ENCODE measurements at places on chromosomes 16 and 17.

DNA sequence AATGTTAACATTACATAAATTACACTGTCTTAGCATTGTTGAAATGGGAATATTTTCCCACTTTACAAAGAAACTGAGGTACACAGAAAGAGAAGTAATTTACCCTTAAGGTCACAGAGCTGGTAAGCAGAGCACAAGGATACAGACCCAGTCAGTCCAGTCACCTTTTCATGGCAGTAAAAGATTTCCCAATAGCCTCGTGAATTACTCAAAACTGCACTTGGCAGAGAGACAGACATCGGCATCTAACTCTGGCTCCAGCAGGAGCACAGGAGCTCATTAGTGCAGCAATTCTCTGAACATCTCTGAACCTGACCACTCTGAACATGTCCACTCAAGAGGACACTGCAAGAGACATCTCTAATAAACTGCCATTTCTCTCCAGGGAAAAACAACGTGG lies 3.1 kb downstream of the TEX2 start:
- no peaks in the 10 kb centered on the region for H3K27me3 ChIP-seq
- H3K4me1 ChIP-seq: peaks cover 18% of the 10 kb centered on the region
- no peak for DNase-seq
- H3K36me3 ChIP-seq: no peaks in the 10 kb centered on the region
- no peak overlapping the region for H3K4me3 ChIP-seq

DNA sequence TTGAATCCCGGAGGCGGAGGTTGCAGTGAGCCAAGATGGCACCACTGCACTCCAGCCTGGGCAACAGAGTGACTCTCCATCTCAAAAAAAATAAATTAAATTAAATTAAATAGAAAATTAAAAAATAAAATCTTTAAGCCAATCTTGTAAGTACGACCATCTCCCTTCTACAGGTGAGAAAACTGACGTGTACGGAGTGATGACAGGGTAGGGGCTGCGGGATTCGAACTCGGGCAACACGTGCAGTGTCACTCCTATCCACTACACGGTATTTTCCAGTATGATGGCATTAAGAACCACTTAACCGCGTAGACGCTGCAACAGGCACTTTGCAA lies 762 bp downstream of the WDR59 start:
- no peak for DNase-seq
- peak overlapping the region; percentile 98 for H3K4me3 ChIP-seq
- no peaks in the 10 kb centered on the region for H3K27me3 ChIP-seq
- H3K4me1 ChIP-seq: peaks cover 8% of the 10 kb centered on the region

DNA sequence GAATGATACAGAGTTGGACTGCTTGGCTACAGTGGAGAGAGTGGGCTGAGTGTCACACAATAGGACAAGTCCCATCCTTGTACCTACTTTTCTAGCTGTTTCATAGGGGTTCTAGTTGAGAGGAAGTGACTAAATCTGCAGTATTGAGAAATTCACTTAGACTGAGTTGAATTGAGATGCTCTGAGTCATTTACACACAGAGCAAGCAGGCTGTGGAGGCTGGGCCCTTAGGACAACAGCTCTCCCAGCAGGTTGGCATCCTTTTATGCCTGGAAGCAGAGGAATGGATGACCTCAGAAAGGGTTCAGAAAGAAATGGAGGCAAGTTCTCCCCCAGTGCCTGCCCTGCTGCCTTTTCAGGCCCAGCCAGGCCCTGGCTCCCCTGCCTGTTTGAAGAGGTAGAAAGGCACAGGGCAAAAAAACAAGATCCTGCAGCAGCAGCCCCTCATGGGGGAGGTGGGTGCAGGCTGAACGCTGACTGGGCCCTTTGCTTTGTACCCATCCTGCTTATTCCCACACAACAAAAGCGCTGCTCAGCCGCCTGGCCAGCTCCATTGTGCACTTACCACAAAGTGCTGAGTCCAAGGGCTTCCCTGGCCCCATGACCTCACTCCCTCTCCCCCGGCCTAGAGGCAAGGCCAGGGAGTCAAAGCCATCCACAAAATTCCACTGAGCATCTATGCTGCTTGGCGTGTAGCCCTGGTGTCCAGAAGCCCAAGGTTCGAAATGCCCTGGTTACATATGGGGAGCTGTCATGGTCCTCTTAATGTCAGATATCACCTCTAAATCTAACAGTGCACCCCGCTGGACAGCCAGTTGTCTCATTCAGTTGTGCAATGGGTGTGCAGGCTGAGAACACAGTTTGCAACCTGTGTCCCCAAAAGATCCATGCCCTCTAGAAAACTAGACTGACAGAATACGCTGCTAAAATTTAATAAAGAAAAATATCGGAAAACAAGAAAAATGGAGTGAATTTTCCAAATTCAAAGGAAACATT lies 5.4 kb upstream of the CRYBA1 start:
- no peak overlapping the region for H3K27ac ChIP-seq
- no peaks in the 10 kb centered on the region for H3K4me1 ChIP-seq
- H3K27me3 ChIP-seq: no peaks in the 10 kb centered on the region
- DNase-seq: no peak
- H3K4me3 ChIP-seq: no peak overlapping the region

- no peak for DNase-seq
- no peaks in the 10 kb centered on the region for H3K27me3 ChIP-seq
- H3K4me1 ChIP-seq: no peaks in the 10 kb centered on the region
- H3K27ac ChIP-seq: no peak overlapping the region
- H3K4me3 ChIP-seq: no peak overlapping the region
Measured at GRCh38 chr16:71956486-71956885, 43.7 kb downstream of the PKD1L3 start.

DNA sequence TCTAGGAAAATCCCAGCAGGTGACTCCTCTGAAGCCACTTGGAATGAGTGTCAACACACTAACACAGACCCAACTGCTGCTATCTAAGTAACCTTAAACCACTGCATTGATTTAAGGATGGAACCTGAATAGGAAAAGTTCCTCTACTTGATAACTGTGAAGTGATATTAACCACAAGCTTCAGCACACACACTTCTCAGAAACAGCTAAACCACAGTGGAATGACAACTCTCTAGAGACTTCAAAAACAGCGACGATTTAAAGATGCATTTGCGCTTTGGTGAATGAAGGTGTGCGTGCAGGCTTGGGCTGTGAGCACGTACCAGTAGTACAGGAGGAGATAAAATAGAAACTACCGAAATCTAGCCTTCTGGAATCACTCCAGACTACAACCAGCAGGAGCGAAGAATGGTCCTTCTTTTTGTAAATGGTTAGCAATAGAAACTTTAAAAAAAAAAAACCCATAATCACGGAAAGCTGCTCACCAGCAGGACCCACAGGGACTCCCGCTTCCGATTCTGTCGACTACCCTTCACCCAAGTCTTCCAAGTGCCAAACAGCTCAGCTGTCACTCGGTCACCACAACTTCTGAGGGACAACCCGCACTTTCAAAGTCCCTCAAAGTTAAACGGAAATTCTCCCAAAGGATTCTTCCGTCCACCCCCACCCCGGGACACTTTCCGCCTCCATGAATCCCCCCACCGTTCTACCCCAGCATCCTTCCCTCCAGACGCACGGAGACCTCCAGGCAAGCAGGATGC lies 137.7 kb upstream of the CORO6 start:
- no peaks in the 10 kb centered on the region for H3K27me3 ChIP-seq
- DNase-seq: peak; percentile 15
- no peaks in the 10 kb centered on the region for H3K36me3 ChIP-seq
- peak overlapping the region; percentile 80 for H3K27ac ChIP-seq

DNA sequence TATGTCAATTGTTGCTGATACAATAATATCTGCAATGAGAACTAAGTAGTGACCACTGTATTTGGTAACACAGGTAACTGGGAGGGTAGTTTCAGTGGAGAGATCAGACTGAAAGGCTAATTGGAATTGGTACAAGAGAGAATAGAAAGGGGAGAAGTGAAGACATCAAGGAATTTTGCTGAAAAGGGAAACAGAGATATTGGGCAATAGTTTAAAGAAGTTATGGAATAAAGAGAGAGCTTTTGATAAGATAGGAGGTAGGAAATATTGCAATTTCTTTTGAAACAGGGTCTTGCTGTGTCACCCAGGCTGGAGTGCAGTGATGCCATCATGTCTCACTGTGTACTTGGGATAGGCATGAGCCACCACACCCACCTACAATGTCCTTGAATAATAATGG lies 26.9 kb upstream of the CDH11 start:
- H3K4me3 ChIP-seq: no peak overlapping the region
- no peak for DNase-seq
- H3K27me3 ChIP-seq: no peaks in the 10 kb centered on the region
- H3K27ac ChIP-seq: no peak overlapping the region
- no peaks in the 10 kb centered on the region for H3K4me1 ChIP-seq

DNA sequence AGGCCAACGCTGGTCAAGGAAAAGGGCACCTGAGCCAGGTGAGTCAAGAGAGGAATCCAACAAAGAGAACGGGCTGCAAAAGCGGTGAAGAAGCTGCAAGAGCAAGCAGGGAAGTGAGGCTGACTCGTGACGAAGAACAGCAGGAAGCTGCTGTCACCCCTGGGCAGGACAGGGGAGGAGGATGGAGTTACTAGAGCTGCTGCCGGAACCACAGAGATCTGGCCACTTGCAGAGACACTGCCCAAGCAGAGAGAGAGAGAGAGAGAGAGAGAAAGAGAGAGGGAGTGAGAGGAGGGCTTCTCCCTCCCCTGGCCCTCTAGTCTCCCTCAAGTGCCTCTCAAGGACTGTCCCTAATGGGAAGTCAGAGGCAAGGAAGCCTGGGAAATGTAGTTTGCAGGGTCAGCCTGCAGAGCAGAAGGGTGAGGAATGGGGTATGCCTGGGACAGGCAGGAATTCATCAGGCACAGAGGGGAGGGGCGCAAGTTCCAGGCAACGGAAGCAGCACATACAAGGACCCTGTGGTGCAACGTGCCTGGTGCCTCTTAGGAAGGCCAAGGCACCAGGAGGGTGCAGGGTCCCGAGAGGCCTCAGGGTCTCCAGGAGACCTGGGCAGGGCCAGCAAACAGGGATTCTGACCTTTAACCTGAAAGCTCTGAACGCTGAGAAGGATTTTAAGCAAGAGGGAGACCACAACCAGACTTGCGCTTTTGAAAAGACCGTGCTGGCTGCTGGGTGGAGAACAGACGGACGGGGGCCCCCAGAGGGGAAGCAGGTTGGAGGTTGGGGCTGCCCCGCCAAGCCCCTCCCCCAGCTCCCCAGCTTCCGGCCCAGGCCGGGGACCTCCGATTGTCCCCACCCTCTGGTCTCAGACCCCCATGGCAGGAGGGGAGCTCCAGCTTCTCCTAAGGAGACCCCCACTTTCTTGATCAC lies 45.8 kb upstream of the CIBAR2 start:
- H3K36me3 ChIP-seq: no peaks in the 10 kb centered on the region
- no peaks in the 10 kb centered on the region for H3K4me1 ChIP-seq
- H3K4me3 ChIP-seq: peak overlapping the region; percentile 4
- H3K27me3 ChIP-seq: no peaks in the 10 kb centered on the region
- DNase-seq: no peak

- no peak overlapping the region for H3K27ac ChIP-seq
- no peak overlapping the region for H3K4me3 ChIP-seq
- no peaks in the 10 kb centered on the region for H3K36me3 ChIP-seq
- DNase-seq: no peak
Measured at GRCh38 chr16:66088681-66089080, 277.8 kb upstream of the CDH5 start.

DNA sequence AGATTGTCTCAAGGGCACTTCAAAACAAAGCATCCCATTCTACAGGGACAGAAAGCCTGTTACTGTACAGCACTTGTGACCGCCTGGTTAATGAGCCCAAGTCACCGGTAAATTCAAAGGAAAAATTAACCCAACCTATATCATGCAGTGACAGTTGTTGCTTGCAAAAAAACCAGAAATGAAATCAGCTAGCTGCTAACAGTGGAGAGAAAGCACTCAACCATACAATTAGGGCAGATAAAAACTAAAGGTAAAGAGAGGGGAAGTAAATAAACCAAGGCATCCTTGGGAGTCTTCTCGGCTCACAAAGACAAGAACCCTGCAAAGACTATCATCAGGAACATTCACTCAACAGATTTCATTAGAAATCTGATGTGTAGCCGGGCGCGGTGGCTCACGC lies 5.9 kb downstream of the RETREG3 start:
- H3K27ac ChIP-seq: no peak overlapping the region
- H3K4me1 ChIP-seq: peaks cover 18% of the 10 kb centered on the region
- peaks cover 9% of the 10 kb centered on the region for H3K36me3 ChIP-seq
- H3K4me3 ChIP-seq: no peak overlapping the region
- no peak for DNase-seq
- no peaks in the 10 kb centered on the region for H3K27me3 ChIP-seq

DNA sequence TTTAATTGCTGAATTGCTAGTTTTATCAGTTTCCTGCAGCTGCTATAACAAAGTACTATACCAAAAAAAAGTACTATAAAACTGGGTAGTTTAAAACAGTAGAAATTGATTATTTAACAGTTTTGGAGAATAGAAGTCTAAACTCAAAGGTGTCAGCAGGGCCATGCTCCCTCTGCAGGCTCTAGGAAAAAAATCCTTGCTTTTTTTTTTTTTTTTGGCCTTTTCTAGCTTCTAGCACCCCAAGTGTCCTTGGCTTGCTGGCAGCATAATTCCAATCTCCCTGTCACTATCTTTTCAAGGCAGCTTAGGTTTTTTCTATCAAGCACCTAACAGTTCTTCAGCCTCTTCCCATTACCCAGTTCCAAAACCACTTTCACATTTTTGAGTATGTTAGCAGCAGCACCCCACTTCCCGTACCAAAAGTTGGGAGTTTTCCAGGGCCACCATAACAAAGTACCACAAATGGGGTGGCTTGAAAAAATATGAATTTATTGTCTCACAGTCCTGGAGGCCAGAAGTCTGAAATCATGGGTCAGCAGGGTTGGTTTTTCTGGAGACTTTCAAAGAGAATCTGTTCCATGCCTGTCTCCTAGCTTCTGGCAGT lies 37.4 kb downstream of the BPTF start:
- H3K27ac ChIP-seq: no peak overlapping the region
- H3K4me3 ChIP-seq: no peak overlapping the region
- H3K36me3 ChIP-seq: no peaks in the 10 kb centered on the region
- no peaks in the 10 kb centered on the region for H3K4me1 ChIP-seq

DNA sequence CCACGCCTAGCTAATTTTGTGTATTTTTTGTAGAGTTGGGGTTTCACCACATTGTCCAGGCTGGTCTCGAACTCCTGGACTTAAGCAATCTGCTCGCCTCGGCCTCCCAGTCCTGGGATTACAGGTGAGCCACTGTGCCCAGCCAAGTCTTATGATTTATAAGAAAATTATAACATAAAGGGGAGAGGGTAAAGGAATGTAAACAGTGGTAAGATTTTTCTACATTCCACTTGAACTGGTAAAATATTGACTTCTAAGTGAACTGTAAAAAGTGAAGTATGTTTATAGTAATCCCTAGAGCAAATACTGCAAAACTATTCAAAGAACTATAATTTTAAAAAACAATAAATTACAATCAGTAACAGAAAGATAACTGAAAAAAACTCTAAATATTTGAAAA lies 33.5 kb downstream of the C16orf87 start:
- no peaks in the 10 kb centered on the region for H3K27me3 ChIP-seq
- no peak overlapping the region for H3K4me3 ChIP-seq
- no peaks in the 10 kb centered on the region for H3K36me3 ChIP-seq
- H3K4me1 ChIP-seq: no peaks in the 10 kb centered on the region
- DNase-seq: no peak
- no peak overlapping the region for H3K27ac ChIP-seq

Measured in effector memory CD4-positive, alpha-beta T cell (primary cell).